ENCODE measurements at places on chromosomes 13 and 19. TPM values are rescaled to one million over a fixed set of nuclear protein-coding genes. Genes with fewer than 3 reads are reported as not detected.

Gene CBLC
- polyA plus RNA-seq, result 49.5 TPM

Gene ZNF799
- 7.3 TPM for polyA plus RNA-seq

Gene THSD1
- polyA plus RNA-seq, result 4.9 TPM

Gene ZNF69
- polyA plus RNA-seq, result 28.3 TPM

Gene PEAK3
- polyA plus RNA-seq, result 0.15 TPM

Gene PRSS57
- polyA plus RNA-seq, result 1.1 TPM

Gene MAU2
- 55.2 TPM for polyA plus RNA-seq

Gene SELENOV
- polyA plus RNA-seq, result 0.19 TPM

Gene EVI5L
- 9.3 TPM for polyA plus RNA-seq

Gene TNFSF9
- 0.19 TPM for polyA plus RNA-seq

All from large intestine (tissue), 12 donors.